ENCODE measurements at places on chromosomes 12 and 14.

- DNase-seq = no peak
These were observed 147.9 kb upstream of the HIF1A start for GRCh38 chr14:61547186-61548069.

GRCh38 chr14:54901380-54902142, 1.1 kb downstream of the GCH1 start:
- DNase-seq = no peak

GRCh38 chr14:55436519-55436918, 3.9 kb downstream of the TBPL2 start:
- DNase-seq = no peak

DNA sequence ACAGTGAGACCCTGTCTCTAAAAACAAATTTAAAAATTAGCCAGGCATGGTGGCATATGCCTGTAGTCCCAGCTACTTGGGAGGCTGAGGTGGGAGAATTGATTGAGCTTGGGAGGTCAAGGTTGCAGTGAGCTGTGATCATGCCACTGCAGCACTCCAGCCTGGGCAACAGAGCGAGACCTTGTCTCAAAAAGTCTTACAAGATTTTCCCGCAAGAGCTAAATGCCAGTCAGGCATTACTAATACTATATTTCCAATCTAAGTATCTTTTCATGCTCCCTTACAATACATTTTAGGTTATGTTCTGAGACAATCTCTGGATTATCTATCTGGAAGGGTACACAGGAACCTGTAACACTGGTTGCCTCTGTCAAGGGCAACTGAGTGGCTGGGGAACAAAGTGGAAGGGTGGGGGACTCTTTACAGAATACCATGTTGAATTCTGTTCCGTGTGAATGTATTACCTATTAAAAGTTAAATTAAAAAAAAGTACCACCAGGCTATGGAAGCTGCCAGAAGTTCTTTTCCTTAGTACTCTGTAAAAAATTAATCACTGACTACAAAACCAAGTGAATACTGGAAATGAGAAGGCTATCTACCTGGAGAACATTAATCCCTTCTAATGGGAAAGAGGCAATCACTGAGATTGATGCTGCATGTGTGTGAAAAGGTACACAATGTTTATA, 56.7 kb downstream of the BTBD7 start:
- no peak for DNase-seq

GRCh38 chr14:93343266-93343665, 3.7 kb upstream of the COX8C start:
- DNase-seq = no peak

- DNase-seq = peak; percentile 63
These were observed 37.5 kb downstream of the CHST11 start for GRCh38 chr12:104494137-104494792.

- DNase-seq = peak; percentile 27
These were observed at the start of gene FAIM2 for GRCh38 chr12:49903700-49904423. FAIM2 (minus strand) TSS chr12:49903900; CDS start chr12:49903792, 108 bp downstream.

- DNase-seq = no peak
These were observed 149.6 kb downstream of the ADAMTS20 start for GRCh38 chr12:43402436-43402835.

DNA sequence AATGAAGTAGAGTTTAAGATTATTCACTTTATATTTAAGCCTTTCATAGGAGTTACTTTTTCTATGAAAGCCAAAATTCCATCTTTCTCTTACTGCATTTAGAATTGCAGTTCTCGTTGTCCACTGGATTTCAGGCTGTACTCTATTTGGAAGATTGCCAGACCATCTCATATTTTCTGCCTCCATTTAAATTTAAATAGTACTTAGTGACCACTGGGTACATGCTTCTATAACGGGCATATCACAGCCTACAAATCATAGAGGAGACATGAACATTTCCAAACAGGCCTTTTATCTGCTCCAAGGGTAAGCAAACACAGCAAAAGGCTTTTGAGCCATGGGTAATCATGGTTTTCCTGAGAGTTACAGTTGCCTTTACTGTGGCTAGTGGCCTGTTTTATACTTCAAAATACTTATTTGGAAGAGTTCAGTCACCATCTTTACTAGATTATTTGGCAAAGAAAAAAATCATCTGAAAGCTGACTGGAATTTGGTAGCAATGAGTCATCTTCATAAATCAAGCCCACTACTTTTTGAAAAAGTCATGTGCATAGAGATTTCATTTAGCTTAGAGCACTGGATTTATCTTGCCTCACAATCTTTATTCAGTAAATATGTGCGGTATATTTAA, 15.7 kb downstream of the ANO6 start:
- no peak for DNase-seq

DNA sequence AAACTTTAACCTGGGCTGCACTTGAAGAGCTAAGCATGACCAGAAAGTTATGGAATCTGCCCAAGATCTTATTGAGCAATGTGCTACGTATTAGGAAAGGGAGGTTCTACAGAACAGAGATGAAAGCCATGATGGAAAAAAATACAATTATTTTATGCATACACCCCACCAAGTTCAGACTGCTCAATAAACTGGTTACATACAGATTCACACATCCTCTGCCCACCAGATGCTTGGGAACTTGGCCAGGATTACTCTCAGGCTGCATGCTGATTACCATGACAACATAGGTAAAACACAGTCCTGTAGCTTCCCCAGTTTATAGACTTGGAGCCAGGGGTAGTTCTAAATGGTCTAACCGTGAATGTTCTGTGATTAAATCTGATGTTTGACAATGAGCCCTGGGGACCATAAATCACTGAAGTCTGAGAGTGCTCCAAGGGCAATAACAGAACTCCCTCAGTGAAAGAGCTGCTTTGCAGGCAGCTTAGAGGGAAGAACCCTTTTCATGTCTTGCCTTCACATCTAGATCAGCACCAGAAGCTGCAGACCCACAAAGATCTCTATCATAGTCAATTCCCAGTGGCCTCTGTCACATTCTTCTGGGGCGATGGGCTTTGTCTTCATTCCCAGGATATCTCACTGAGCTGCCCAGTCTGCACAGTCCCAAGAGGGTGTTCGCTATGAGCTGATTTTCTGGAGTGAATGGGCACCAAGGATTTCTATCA, 232.2 kb downstream of the EMP1 start:
- DNase-seq = no peak

DNA sequence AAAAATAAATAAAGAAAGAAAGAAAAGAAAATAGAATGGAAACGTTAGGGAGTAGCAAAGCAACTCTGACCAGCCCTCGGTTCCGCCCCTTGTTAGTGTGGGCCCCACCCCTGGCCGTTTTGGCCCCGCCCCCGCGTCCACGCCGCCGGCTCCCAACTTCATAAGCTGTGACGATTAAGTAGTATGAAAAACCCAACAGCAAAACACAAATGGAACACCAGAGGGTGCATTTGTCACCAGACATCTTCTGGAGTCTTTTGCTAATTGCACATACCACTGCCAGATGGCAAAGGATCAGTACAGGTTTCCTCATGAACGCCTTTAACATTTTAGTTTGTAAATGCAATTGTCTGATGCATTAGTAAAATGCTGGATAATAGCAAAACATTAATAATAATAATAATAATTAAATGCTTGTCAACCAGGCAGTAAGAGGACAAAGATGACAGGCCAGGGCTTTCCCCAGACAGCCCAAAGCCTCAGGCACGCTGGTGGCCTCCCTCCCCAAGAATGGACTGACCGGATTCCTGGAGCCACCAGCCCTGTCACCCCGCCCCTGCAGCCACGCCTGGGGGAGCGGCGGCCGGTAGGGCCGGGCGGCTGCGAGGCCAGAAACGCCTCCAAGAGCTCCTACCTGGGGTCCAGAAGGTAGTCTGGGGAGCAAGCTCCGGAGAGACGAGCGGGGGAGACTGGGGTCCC, 23.6 kb downstream of the HSP90AA1 start:
- peak; percentile 56 for DNase-seq

DNA sequence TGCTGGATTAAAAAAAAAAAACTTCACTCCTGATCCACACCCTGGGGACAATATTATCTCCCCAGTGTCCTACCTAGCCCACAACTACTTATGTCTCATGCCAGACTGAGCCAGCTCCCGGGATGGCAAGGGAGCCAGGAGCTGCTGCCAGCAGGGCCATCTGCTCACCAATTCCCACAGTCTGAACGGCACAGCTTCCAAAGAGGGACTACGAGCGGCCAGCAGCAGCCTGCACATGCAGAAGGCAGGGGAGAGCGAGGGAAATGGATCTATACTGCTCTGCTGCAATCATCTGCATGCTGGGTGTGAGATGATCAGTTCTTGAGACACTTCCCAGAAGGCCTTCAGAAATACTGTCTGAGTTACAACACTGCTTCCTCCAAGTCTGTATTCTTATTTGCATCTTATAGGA, 11.1 kb downstream of the SSH1 start:
- no peak for DNase-seq

GRCh38 chr12:6820166-6820565, 1.5 kb upstream of the GPR162 start:
- no peak for DNase-seq

DNA sequence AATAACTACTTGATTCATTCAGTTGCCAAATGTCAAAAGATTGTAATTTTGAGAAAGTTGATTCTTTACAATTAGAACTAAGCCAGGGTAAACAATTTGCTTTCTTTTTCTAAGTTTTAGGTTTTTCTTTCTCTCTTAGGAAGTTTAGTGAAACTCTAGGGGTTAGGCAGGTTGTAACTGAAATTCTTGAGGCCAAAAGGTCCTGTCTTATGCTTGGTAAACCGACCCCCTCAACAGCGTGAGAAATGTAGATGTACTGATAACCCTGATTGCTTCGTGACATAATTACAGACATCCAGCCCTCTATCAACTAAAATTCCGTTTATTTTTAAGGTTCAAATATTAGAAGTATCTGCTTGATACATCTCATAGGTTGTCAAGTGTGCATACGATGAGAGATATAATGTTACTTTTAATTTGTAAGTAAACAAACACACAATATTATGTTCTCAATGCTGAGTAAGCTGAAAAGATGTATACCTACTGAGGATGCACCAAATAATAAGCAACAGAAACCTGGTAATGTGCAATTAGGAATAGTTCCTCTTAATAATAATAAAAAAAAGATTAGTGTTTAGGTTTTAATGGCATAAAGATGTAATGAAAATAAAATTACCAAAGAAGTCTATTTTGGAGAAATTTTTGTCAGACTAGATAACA, 7.2 kb downstream of the FUT8 start:
- no peak for DNase-seq

- no peak for DNase-seq
These were observed 993.3 kb upstream of the TMEM132C start for GRCh38 chr12:127273626-127274025.
